Kidney glomerular epithelial cell (primary cell): ENCODE measurements at places on chromosomes 7 and 10.

- DNase-seq: no peak
Measured at GRCh38 chr7:145633513-145633912, 483.1 kb upstream of the CNTNAP2 start.

GRCh38 chr10:95562341-95562965 lies 1.3 kb upstream of the SORBS1 start:
- DNase-seq: no peak

GRCh38 chr7:74379938-74380337 lies 73.8 kb upstream of the GTF2IRD1 start:
- DNase-seq: no peak

DNA sequence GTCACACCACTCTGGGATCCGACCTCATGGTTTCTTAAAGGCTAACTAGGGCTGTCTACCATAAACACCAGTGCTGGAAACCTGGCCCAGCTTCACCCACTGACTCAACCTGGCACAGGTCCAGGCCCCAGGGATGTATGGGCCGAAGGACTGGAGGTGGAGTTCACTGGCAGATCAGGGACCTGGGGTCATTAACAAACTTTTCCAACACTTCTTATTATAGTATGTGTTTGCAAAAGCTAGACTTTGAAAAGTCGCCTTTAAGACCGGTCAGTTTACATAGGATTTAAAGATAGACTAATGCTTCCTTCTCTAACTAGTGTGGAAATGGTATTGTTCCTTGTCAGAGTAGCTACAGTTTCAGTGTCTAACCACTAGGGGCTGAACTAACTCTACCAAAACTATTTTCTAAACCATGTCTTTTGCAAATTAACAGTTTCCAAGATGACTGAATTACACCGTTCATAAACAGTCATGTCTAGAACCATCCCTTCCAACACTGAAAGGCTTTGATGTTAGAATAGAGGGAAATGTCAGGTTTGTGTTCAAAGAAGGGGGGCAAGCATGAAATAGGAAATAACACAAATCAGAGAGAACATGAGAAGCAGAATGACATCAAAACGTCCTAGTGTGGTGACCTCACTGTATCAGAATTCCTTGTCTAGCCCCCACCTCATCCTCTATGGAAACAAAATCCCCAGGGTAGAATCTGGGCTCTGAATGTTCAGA lies 29.7 kb downstream of the STN1 start:
- DNase-seq: peak; percentile 84

DNA sequence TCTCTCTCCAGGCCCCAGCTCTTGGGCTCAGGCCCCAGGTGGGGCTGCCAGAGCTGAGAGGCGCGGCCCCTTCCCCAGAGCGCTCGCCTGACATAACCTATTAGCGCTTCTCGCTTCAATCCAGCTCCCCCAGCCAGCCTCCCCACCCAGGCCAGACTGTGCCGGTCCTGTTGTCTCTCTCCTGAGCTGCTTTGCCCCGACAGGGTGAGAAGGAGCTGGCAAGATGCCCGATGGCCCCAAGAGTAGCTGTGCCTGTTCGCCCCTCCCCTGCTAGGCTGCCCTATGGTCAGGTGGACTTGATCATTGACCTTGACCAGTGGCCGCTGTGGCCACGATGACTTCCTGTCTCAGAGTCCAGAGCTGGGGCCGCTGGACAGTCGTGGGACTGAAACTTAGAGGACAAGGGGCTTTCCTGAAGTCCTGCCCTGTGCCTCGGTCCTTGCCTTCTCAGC lies 9.1 kb downstream of the TMEM270 start:
- no peak for DNase-seq

DNA sequence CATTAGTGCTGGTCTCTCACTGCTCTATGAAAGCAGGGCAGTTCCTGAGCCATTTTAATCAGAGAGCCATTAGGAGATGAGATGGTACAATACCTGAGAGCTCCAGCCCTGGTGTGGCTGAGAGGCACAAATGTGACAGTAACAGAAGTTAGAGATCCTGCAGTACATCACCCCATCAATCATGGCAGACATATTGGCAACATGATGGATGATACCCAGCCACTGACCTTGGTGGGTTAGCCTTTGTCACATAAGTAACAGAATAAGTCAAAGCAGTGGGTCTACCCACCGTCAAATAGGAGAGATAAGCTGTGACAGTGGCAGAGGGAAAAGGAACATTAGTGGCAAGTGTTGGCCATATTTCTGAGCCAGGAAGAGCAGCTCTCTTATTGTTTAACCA lies 53.3 kb upstream of the NXPH1 start:
- no peak for DNase-seq

DNA sequence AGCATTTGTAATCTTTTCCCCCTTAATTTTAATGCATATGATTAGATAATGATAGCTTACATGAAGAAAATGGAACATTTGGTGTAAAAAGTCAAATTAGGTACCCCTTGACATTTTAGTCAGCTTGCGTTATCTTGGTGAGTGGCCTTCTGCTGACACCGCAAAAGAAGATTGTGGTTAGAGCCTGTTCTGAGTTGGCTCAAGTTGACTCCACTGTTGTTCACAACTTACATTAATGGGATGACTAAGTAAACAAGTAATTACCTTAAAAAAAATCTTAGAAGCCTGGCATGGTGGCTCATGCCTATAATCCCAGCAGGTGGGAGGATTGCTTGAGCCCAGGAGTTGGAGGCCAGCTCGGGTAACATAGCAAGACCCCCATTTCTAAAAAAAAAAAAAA lies 24.2 kb downstream of the TRRAP start:
- DNase-seq: no peak

- no peak for DNase-seq
Measured at GRCh38 chr10:63723320-63723719, 202.1 kb downstream of the REEP3 start.

DNA sequence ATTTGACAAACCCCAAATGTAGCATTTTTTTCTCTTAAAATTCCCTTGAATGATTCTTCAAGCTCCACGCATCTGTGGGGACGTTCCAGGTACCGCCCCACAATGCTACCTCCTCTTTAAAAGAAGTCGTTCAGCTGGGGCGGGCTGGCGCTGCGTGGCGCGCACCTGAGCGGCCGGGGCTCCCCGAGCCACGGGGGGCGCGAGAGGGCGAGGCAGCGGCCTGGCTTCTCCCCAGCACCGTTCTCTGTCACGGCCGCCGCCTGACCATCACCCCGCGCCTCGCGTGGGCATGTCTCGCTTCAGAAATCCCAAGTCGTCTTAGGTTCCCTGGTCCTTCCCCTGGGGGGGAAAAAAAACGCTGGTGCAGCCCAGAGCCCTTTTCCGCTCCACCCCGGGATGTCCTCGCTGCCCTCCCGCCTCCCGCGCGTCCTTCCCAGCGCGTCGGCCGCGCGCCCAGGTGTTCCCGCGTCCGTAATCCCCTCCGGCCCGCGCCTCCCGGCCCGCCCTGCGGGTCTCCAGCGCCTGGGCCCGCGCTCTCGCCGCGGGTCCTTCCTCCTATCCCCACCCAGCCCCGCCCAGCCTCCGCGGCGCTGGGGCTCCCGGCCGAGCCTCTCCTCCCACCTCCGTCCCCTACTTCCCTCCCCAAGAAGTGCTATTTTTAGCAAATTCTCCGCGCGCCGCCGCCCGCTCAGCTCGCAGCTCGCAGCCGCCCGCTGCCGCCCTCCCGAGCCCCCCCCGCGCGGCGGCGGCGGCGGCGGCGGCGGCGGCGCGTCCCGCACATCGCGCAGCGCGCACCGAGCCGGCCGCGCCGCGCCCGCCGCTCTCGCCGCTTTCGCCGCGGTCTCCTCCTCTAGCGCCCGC lies 58.7 kb upstream of the PRPS1L1 start:
- DNase-seq: no peak
